ENCODE measurements at places on chromosomes 2 and 18. TPM values are rescaled to one million over a fixed set of nuclear protein-coding genes. Genes with fewer than 3 reads are reported as not detected.

The BCS1L gene
- total RNA-seq = 31.4 TPM

The FAM117B gene
- 35.7 TPM for total RNA-seq

The EMILIN1 gene
- 0.85 TPM for total RNA-seq

The KCNF1 gene
- total RNA-seq = not detected

The ADD2 gene
- total RNA-seq = 6.0 TPM

The KCNG3 gene
- 0.09 TPM for total RNA-seq

The ACTG2 gene
- 0.95 TPM for total RNA-seq

The TMEM198 gene
- total RNA-seq = 0.88 TPM

The NTSR2 gene
- total RNA-seq = not detected

GRCh38 chr2:190849774-190850173 is 30.8 kb upstream of the GLS start:
- no peak for DNase-seq

GRCh38 chr2:96962567-96963203 is 23.7 kb downstream of the FAM178B start:
- peak; percentile 75 for DNase-seq

- no peak for DNase-seq
Measured at GRCh38 chr18:49731860-49732311, 81.4 kb downstream of the ACAA2 start.

DNA sequence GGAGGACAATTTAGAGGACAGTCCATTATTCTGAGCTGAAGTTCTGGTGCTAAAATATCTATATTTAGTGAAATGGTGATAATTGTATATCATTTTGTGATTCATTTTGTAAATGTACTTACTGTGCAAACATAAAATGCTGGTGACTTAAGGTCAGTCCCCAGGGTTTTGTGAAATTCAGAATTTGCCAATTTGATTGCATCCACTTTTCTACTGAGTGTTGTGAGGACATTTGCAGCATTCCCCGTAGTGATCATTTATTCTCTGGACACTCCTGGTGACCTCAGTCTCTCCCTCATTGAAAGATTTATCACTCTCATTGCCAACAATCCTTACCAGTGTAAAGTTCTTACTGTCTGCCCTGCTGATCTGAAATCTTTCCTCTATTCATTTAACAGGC is 98.2 kb downstream of the SOCS6 start:
- DNase-seq = no peak

DNA sequence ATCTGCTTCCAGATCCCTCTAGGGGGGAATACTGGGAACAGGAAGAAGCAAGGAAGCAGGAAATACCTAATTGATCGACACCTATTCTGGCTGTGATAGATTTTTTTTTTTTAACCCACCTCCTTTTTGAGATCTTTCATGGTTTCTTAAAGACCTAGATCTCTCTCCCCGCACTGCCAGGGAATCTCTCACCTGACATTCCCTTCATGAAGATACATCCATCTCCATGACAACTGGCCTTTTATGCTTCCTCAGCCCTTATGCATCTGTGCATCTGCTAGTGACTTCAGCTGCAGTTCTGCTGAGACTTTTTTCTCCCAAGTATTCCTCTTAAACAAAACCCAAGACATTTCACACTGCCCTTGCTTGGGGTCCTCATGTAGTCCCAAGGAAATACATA is 21.1 kb upstream of the CPO start:
- no peak for DNase-seq

DNA sequence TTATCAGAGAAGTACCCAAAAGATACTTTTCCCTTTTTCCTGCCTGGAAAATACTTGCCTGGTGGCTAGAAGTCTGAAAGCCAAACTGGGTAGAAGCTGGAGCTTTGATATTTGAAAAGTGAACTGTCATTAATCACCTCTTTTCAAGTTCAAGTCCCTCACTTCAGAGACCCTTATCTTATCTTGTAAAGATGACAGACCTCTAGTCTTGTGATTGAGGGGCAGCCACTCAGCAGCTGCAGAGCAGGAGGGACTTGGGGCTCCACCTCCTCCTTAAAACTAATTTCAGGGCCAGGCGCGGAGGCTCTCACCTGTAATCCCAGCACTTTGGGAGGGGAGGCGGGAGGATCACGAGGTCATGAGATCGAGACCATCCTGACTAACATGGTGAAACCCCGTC is 64.2 kb upstream of the CDCA7 start:
- DNase-seq = no peak

DNA sequence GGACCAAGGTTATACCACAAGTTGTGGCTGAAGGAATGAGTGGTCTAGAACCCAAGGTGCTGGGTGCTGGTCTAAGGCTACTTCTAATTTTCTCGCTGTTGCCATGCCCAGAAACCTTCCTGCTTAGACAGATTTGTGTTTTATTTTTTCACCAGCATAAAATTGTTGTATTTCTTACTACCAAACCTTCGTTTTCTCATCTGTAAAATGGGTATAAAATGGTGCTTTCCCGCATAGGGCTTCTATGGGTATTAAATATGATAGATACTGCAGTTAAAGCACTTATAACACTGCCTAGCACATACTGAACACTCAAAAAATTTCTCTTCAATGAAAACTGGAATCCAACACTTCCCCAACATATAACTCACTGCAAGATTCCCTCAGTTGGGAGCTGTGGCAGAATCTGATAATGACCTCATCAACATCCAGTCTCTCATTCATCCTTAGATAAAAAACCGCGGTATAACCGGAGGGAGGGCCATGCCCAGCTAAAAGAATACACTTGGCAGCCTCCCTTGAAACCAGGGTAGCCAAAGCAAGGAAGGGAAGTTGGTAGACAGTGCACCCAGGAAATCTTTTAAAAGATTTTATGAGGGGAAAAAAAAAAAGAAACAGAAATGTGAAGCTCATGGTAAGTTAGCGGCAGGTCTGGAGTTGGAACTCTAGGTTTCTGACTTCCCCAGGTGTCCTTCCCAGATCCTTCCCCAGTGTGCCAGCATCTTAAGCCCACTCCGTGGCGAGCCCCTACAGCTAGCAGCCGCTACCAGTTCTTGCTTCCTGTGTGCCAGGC is 1.2 kb downstream of the NEMP2 start:
- DNase-seq = no peak

DNA sequence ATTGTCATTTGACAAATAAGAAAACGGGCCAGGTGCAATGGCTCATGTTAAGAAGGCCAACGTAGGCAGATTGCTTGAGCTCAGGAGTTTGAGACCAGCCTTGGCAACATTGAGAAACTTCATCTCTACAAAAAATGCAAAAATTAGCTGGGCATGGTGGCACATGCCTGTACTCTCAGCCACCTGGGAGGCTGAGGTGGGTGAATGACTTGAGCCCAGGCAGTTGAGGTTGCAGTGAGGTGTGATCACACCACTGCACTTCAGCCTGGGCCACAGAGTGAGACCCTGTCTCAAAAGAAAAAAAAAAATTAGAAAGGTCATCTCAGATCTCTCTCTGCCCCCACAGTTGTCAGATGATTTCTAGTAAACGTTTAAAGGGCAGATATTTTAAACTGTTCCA is 4.4 kb downstream of the SESTD1 start:
- DNase-seq = no peak

- DNase-seq = no peak
Measured at GRCh38 chr2:173001664-173002604, 73.7 kb upstream of the MAP3K20 start.

DNA sequence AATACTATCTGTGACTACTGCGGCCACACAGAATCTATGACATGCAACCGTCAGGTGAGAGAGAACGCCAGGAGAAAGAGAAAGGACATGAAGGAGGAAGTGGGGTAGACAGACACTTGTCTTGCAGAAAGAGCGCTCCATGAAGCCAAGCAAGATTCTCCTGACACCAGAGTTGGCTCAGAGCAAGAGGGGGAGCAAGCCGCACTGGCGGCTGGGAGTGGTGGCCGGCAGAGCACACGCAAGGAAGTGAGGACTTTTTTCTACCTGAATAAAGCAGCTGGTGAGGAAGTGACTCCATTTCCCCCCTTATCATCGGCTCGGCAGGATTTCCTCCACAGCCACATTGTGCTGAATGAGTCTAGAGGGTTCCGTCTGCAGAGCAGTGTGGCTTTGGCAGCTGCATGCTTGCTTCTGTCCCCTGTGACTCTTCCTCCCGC is 181.6 kb downstream of the BCL2 start:
- DNase-seq = peak; percentile 42

DNA sequence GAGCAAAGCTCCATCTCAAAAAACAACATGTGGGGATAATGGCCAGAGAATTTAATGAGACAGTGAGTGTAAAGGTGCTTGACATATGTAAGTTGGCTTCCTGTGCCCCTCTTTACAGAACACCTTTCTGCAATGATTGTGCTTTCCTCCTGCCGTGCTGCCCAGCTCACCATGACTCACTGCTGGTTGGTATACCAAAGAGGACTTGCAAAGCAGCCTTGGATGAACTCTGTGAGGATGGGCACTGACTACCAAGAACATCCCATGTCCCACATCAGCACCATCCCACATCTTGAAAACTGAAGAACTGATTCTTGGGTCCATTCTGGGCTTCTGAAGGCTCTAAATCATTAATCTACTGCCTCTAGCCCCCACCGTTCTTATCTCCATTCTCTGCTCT is 52.2 kb downstream of the NGEF start:
- no peak for DNase-seq

DNA sequence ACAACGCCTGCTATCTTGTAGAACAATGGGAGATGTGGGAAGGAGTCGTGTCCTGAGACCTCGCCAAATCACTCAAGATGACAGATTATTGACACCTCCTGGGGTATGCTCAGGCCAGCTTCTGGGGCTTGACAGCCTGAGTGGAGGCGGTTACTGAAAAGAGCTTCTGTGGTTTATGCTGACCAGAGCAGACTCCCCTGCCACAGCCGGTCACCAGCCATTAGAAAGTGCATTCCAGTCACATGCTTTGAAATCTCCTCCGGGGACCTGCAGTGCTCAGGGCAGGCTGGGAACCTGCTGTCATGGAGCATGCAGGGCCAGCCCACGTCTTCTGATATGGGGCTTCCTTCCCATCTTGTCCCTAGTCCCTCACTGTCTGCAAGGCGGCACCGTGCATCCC is 215.9 kb downstream of the SEPTIN10 start:
- DNase-seq = no peak

DNA sequence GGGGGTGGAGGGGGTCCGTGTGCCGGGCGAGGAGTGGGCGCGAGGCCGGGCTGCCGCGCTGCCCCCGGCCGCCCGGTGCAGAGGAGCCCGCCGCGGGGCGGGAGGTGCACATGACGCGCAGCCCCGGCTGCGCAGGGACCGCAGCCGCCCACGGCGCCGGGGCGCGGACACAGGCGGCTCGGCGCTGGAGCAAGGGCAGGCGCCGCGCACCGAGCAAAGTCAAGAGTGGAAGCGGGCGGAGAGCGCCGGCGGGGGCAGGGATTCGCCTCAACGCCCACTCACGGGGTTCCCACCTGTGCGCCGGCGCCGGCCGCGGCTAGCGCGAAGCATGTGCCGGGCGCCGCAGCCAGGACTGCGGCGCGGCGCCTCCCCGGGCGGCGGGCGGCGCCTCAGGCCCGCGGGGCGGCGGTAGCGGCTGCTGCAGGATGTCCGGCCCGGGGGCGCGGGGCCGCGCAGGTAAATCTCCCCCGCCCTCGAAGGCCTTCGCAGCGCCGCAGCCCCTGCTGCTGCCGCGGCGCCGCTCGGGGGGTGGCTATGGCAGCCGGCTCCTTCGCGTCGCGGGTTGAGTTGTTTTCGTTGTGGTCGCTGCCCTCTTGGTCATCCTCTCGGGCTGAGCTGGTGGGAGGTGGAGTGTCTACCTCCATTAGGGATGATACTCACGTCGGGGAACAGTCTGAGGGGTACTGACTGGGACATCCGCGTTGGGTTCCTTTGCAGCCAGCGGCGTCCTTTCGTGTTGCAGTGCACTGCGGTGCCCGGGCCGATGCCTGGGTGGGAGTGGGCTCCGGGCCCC is 216.3 kb upstream of the DTNA start:
- DNase-seq = no peak

DNA sequence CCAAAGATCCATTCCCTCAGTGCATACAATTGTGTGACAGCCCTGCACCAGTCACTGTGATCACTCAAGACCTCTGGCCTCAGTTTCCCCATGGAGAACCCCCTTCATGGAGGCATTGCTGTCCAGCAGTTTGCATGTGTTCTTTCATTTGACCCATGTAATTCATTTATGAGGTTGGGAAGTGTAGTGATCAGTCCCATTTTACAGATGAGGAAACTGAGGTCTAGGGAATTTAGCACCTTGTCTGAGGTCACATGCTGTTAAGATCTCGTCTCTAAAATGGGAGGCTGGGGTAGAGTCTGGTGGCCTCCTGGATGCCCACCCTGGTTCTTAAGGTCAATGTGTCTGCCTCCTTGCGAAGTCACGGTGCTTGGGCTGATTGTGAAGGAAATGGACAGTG is 19.1 kb downstream of the LDLRAD4 start:
- DNase-seq = no peak

- no peak for DNase-seq
Measured at GRCh38 chr2:112065486-112065885, 10.4 kb downstream of the TMEM87B start.

- no peak for DNase-seq
Measured at GRCh38 chr2:43307046-43307445, 80.6 kb upstream of the ZFP36L2 start.

- DNase-seq = no peak
Measured at GRCh38 chr2:13522917-13523821, 806.4 kb downstream of the TRIB2 start.

GRCh38 chr2:27298391-27299080 is 9.7 kb downstream of the UCN start:
- DNase-seq = no peak

GRCh38 chr2:182649316-182649715 is 66.7 kb upstream of the DNAJC10 start:
- no peak for DNase-seq

DNA sequence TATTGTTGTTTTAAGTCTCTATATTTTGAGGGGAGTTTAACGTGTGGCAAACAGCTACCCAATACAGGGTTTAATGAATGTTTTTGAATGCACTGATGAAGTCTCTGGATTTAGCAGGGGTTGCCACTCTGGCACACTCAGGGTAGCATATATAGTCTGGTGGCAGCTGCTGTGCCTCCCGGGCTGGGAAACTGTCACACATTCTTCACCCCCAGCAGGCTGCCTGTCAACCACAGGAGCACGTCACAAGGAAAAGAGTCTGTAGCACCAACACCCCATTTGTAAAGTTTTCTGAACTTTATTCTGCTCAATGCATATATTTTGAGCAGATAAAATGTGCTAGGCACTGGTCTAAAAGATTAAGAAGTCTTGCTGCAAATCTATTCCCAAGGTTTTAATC is 39.3 kb downstream of the NGEF start:
- DNase-seq = no peak

GRCh38 chr2:185132501-185133041 is 534.2 kb downstream of the ZNF804A start:
- no peak for DNase-seq

GRCh38 chr2:112317303-112318158 is 42.1 kb downstream of the ZC3H6 start:
- DNase-seq = no peak

DNA sequence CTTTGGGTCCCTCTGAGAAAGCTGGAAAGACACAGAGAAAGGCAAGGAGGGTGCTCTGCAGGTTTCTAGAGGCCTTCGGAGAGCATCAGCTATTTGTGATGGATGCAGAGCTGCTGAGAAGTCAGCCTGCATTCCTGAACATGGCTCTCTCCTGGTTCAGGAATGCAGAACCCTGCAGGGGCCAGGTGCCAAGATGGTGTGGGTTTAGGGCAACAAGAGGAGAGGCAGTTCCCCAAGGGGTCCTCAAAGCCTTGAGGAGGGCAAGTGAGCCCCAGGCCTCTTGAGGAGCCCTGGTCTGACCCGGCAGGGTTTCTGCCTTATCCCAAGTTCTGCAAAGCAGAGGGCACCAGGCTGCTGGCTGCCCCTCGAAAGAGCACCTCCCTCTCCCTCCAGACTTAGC is 93.3 kb downstream of the HS1BP3 start:
- DNase-seq = no peak
